ENCODE measurements at places on chromosomes 11 and 22.

DNA sequence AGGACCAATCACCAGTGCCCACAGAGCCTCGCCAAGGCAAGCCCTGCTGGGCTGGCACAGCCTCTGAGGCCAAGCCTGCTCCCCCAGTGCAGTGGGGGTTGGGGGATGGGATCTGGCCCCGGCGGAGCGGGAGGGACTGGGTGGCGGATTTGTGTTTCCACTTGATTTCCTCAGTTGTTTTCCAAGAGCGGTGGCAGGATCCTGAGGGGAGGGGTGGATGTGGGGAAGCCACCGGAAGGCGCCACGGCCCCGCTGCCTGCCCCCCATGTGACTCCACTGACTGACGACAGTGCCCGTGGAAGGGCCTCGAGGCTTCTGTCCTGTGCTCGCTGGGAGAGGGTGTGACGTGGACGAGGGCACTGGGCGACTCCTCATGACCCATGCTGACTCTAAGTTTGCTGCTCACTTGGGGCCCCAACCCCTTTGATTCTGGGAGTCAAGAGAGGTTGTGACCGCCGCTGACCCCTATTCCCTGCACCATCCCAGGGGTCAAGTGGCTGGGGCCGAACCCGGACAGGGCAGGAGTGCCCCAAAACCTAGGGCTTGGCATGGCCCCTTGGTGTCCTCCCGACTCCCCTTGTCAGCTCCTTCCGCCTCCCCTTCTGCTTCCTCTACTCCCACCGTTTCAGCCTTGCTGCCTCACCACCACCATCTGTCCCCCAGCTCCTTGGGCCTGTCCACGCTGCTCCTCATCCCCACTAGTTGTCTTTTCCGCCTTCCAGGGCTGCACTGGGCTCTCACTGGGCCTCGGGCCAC lies 23.5 kb upstream of the PICK1 start:
- peak; percentile 90 for DNase-seq

DNA sequence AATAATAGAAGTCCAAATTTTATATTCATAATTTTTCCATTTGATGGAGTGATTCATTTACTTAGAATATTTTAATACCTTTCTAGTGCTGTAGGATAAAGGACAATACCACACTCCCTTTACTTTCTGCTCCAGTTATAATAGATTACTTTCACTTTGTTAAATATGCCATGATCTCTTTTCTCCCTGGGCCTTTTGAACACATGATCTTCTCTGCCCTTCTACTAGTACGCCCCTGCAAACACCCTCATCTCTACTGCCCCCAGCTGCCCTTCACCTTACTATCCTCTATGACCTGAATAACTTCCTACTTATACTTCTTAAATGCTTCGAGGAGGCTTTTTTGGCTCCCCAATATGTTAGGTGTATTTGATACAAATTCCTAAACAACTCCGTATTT lies 177.3 kb downstream of the GUCY1A2 start:
- no peak for DNase-seq

GRCh38 chr22:23673050-23673620 lies 17.7 kb upstream of the RGL4 start:
- DNase-seq = no peak

- no peak for DNase-seq
Measured at GRCh38 chr11:96162816-96163499, 180.0 kb downstream of the MAML2 start.

GRCh38 chr11:126499131-126499752 lies 143.8 kb downstream of the ST3GAL4 start:
- DNase-seq = no peak

DNA sequence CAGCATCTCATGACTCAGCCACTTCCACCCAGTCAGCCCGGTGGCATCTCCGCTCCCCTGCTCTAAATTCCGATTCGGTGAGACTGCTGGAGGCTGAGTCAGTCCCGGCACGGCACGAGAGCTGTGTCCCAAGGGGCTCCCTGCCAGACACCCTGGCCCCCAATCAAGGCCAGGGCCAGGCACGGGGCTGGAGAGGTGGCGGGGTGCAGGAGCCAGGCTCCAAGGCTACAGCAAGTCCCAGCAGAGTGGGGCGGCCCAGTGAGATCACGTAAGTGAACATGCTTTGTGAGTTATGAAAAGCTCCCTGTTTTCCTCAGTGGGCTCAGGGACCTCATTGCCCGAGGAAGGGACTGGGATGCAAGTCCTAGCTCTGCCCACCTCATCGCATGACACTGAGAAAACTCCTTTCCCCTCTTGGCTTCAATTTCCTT lies 3.0 kb downstream of the C11orf68 start:
- no peak for DNase-seq

DNA sequence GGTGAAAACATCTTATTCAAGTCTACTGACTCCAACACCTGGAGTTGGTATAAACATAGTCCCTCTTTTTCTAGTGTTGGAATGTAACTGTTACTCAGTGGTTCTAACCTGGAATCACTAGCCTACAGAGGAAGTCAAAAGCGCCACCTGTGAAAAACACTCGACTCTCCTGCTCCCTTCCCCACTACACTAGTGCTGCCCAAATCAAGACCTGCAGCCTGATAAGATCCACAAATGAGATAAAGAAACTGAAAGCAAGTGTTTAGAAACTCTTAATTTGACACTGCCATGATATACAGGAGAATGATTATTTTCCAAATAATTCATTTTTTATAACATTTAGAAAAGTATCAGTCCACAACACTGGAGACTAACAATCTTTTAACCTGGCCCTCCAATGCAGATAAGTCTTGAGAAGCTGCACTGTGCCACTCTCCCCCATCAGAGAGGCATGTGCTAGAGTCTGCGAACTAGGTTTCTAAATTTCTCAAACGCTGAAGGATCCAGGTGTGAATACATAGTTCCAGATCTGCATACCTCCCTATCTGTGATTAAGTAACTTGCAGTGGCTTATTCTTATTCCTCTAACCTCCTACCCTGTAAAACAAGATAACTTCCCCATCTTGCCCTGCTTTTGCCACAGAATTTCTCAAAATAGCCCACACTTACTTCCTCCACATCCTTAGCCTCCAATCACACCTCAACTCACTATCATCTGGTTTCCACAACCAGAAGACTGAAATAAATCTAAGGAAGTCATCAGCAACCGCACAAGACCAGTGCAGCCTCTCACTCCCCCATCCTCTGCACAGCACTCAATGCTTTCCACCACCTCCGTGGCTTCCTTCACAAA lies 88.1 kb downstream of the RRAS2 start:
- DNase-seq = no peak

DNA sequence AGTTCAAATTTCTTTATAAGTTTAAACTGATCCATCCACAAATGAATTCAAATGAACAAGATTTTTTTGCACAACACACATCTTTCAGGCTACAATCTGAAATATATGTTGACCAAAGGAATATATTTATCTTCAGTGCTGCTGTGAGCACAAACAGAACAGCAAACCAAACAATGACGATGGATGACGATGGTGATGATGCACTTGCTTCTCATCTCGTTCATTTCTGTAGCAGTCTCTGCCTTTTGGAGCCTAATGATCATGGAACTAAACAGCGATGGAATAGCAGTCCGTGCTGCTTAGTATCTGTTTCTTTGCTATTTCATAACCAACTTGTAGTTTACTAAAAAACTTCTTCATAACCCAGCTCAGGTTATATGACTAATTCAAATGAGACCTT lies 220.7 kb upstream of the BLID start:
- DNase-seq = no peak

DNA sequence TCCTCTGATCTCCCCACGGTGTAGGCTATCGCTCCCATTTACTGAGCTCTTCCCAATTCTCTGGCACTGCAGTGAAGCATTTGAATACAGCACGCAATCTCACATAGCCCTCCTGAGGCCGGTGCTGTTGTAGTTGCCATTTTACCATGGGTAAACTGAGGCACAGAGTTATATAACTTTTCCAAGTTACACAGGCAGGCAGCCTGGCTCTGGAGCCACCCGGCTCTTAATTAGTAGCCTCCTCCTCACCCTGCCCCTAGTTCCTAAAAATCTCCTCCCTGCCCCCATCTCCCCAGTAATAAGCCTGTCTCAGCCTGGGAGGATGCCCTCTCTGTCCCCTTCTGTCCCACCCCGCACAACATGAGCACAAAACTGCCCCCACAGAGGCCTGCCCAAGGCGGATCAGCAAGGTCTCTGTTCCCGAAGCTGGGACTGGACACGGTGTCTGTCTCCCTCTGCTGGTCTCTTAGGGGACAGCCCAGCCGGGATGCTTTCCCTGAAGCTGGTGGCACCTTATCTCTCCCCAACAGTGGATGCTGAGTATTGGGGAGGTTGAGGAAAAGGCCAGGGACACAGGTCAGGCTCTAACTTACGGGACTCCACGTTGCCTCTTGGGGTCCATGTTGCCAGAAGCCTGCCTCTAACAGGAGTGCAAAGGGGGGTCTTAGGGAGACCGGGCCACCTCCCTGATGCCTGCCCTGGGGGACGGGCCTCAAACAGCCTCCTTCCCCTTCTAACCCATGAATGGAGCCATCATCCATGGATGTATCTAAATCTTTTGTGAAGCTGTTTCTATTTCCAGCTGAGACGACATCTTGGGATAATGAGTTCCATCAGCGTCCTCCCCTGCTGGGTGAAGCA lies 9.1 kb upstream of the CLCF1 start:
- peak; percentile 82 for DNase-seq

DNA sequence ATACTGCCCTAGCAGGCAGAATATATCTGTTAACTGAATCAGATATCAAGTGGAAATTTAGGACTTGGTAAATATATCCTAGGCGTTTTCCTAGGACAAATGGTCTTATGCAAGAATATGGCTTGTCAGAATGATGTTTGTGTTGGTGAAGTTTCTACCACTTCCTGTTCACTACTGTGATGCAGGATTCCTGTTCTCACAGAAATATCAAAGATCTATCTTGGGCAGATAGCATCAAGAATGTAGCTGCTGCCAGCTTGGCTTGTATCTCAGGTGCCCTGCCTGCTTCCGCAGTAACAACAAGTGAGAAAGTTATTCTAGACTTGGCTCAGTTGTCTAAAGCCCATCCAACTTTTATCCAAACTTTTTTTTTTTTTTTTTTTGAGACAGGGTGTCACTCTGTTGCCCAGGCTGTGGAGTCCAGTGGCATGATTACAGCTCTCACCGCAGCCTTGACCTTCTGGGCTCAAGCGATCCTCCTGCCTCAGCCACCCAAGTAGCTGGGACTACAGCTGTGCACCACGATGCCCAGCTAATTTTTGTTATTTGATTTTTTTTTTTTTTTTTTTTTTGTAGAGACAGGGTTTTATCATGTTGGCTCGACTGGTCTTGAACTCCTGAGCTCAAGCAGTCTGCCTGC lies 61.3 kb downstream of the PPME1 start:
- DNase-seq = no peak

- DNase-seq = no peak
Measured at GRCh38 chr11:127066401-127067090, 66.0 kb upstream of the KIRREL3 start.

DNA sequence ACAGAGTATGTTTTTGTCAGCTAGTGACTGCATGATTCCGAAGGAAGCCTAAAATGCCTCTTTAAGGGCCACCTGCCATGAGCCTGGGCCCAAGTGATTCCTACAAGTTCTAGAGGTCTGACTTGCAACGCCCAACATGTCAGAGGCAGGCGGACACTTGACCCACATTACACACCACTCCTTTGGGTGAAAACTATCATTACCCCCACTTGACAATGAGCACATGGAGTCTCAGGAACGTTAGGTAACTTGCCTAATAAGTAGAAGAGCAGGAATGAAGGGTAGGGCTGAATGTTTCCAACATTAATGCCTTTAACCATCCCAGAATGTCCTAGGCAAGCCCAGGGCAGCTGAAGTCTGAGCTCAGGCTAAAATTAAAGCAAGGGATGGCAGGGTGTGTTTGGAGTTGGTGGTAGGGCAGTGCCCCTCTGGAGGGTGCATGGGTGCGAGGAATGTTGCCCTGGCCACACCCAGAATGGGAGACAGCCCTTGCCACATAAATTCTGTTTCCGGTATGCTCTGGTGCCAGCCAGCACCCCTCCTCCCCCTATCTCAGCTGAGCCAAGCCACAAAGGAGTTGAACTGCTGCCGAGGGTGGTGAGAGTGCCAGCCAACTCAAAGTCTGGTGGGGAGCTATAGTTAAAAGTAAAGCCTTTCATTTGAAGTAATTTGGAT lies 2.5 kb downstream of the PLAAT2 start:
- DNase-seq = no peak

GRCh38 chr11:130792772-130793171 lies 123.5 kb downstream of the SNX19 start:
- DNase-seq = no peak

GRCh38 chr11:83220260-83220659 lies 26.7 kb downstream of the ANKRD42 start:
- no peak for DNase-seq

DNA sequence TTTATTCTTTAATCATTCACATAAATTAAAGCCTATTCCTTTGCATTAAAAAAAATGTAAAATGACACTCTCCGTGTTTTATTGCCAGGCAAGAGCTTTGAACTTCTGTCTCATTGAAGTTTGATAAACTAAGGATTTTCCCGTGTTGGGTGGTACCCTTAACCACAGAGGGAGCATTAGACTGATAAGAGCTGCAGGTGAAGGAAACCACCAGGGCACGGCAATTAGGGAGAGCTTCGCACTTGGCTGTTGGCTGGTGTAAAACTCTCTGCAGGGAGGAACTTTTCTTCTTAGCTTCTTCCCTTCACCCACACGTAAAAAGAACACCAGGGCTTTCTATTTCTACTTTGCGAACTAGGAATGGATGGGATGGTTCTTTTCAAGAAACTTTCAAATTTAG lies 47.0 kb downstream of the CSTPP1 start:
- DNase-seq = no peak

DNA sequence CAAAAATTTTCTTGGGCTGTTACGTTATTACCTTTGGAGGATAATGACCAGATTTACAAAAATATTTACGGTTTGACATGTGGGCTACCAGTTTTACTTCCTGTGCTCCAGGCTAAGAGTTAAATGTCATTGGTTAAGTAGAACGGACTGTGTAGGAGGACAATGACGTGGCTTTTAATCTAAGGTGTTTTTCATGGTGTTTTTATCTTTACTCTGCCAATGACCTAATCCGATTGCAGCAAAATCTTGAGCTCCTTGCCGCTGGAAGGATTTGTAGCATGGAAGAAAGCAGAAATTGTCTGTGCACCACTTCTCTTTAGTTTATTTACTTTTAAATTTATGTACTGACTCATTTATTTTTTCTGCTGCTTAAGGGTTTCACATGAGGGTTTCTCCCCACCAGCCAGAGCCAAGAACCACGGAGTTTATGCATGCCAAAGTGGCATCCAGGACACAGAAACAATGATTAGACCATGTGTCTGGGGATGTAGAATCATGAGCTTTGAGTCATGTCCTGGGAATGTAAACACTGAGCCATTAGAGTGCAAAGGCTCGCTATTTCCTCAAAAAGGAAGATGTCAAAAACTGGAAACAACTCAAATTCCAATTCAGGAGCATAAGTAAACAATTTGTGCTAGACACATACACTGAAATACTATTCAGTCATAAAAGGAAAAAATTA lies 1.9 kb upstream of the CARD16 start:
- DNase-seq = no peak

All from midbrain (tissue), 1 donor.